NCI-H1048 (cell line): ENCODE measurements at places on chromosomes 12 and 14.

DNA sequence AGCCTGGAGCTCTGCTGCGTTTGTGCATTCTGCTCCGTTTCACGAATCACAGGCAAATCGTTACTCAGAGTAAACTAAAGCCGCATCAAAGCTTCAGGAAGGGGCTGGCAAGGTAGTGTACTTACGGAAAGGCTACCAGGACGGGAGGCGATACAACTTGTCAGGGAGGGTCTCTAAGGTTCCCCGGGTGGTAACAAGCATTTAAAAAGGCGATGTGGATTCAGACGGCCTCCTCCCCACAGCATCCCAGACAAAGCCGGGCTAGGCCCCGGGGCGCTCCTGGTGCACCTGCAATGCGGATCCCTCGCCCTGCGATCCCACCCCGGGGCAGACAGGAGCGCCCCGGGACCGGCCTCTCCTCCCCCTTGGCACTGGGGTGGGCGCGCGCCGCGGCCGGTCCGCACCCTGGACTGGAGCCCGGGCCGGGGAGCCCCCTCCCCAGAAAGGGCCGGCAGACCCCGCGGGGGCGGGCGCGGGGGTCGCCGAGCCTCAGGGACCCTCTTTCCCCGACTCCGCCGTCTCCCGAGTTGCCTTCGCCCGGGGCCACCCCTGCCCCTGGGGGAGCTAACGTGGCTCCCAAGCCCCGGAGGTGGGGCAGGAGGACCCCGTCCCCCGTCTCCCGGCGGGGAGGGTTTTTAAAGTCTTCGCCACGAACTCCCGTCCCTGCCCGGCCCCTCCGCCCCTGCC lies 718 bp downstream of the CCDC92 start:
- no peak for DNase-seq

GRCh38 chr12:113875691-113876090 lies 90.4 kb downstream of the RBM19 start:
- DNase-seq: no peak

GRCh38 chr12:124694250-124694649 lies 126.8 kb upstream of the NCOR2 start:
- DNase-seq: no peak

- no peak for DNase-seq
These were observed 207.3 kb downstream of the ALG10B start for GRCh38 chr12:38523920-38524319.

GRCh38 chr12:132406493-132407450 lies 77.4 kb upstream of the GALNT9 start:
- no peak for DNase-seq

DNA sequence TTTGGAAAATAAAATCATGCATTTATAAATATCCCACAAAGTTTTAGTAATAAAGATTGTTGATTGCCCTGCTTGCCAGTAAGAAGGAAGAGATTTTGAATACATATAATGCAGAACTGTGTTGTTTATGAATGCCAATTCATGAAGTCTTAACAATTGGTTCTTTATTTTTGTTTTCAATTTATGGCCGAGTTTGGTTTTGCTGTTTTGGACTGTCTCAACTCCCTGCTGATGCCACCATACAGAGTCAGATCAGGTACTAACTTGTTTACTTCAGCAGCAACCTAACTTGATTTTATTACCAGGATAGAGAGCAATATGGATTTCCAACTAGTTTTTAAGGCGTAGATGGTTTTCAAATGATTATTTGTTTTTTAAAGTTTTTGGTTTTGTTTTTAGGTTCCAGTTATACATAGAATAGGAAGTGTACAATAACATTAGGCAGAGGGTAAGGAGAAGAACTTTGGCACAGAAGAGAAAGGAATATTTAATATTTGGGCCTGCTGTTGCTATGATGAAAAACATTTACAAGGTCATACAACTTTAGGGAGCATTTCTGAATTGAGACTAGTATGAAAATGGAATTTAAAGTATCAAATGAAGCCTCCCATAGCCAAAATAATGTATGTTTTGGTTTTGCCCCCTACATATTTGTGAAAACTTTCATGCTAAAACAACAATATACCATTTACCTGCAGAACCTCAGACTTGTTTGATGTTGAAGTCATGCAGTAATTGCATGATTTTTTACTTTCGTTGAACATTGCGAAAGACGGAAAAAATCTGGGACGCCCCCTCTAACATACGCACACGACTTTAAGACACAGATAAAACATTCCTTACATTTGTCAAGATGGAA lies 904 bp upstream of the FAM177A1 start:
- DNase-seq: no peak
